ENCODE measurements at places on chromosomes 2 and 18. TPM values are rescaled to one million over a fixed set of nuclear protein-coding genes. Genes with fewer than 3 reads are reported as not detected.

SPHKAP gene
- total RNA-seq = not detected

PAX3 gene
- total RNA-seq = not detected

CRYGC gene
- total RNA-seq = not detected

NMUR1 gene
- total RNA-seq = not detected

PIEZO2 gene
- total RNA-seq = 3.3 TPM

GRCh38 chr18:354003-354402 lies 86.2 kb upstream of the THOC1 start:
- DNase-seq = no peak

GRCh38 chr2:189466656-189467055 lies 25.4 kb downstream of the WDR75 start:
- peak; percentile 16 for DNase-seq

- no peak for DNase-seq
Measured at GRCh38 chr2:111072220-111072871, 48.4 kb upstream of the BCL2L11 start.

DNA sequence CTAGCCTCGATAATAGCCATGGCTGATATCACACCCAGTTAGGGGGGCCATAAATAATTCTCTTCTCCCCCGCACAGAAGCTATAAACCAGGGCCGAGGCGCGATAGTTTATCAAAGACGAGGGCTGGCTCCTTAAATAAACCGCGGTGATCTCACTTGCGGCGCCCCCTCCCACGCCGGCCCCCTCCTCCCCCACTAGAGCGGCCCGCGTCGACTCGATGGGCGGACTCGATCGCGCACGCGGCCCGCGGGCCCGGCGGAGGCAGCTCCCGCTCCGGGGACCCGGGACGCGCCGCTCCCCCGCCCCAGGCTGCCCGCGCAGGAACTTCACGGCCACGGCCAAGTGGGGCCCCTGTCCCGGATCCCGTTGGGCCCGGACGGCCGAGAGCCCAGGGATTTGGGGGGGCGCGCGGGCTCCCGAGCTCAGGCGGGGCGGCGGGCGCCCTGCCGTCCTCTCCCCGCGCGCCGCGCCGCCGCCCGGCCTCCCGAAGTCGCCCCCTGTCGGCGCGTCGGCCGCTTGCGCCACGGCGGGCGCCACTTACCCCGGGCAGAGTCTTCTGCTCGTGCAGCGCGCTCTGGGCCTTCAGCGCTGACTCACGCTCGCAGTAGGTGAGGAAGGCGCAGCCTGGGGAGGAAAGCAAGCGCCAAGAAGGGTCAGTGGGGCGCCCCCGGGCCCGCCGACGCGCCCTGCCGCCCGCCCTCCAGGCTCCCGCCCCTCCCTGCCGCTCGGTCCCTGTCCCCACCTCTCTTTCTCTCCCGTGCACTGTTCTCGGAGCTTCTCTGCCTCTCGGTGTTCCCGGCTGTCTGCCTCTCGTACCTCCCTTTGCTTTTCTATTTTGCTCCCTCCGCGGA lies 80.4 kb downstream of the CELF4 start:
- no peak for DNase-seq

RESP18 gene
- not detected for total RNA-seq

GRCh38 chr18:55427951-55428350 lies 160.0 kb downstream of the TCF4 start:
- DNase-seq = no peak

GRCh38 chr2:112870841-112871835 lies 34.6 kb upstream of the IL1B start:
- no peak for DNase-seq

DNA sequence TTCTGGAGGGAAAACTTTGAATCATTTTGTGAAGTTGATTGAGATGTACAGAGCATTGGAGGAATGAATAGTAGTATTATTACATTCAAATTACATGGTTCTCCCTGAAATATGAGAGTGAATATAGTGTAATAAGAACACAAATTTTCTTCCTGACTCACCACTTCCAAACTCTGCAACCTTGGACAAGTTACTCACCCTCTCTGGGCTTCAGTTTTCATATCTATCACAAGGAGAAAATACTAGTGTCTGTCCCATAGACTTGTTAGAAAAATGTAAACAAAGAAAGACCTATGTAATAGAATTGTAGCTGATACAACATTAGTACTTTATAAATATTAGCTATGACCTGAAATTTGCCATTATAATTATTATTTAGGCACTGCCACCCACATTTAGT lies 150.8 kb downstream of the LRRTM1 start:
- DNase-seq = no peak

DARS1 gene
- total RNA-seq = 119 TPM

GRCh38 chr2:202237787-202238233 lies 587 bp downstream of the SUMO1 start:
- DNase-seq = no peak

- DNase-seq = no peak
Measured at GRCh38 chr2:20303966-20304365, 46.7 kb downstream of the PUM2 start.

CROCC2 gene
- total RNA-seq = not detected

DNA sequence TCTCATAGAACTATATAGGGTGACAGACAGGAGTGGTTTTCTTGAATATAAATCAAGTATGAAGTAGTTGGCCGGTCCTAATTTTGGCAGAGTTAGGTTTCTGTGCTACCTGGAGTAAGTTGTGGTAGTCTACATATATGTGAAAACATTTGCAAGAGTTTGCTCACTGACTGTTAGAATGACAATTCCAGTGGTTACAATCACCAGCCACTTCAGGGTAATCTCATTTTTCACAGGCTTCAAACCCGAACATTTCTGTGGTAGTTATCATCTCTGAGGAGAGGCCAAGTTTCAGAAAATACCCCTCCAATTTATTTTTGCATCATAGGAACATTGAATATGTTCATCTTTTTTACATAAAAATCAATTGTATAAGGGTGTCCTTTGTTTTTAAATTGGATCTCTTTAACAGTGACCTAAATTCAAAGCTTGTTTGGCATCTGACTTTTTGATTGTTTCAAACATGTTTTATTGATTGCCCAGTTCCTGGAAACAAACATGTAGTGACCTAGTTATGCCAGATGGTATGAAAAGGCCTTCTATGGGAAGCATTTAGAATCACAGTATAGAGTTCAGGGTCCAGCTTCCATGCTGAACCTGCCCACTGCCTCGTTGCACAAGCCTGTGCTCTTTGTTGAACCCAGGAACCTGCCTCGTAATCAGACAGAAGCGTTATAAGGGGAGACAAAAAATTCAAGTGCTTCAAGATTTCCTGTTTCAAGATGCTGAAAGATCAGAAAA lies 250.6 kb downstream of the LTBP1 start:
- no peak for DNase-seq
